ENCODE measurements at places on chromosomes 11 and 22.

DNA sequence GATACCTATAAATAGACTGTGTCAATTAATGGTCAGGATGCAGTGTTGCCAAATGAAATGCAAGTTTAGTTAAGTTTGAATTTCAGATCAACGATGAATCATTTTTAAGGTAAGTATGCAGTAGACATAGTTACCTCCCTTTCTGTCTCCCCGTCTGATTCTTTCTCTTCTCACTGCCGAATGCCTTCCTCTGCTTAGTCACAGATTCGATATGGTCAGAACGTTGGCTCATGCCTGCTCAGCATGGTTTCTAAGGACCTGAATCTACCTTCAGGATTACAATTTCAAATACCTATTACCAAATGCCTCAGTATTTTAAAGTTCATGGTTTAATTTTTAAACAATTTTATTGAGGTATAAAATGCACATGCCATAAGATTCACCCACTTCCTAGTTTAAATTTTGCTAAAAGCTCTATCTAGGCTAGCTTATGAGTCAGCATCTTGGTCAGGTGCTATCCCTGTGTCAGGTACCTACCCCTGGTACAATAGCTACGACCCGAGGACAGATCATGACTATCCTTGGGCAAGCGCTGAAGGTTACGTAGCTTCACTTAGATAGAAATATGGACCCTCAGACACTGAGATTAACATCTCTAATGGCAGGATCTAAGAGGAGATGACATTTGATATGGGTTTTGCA, 78.2 kb upstream of the SPON1 start:
- no peak for DNase-seq

DNA sequence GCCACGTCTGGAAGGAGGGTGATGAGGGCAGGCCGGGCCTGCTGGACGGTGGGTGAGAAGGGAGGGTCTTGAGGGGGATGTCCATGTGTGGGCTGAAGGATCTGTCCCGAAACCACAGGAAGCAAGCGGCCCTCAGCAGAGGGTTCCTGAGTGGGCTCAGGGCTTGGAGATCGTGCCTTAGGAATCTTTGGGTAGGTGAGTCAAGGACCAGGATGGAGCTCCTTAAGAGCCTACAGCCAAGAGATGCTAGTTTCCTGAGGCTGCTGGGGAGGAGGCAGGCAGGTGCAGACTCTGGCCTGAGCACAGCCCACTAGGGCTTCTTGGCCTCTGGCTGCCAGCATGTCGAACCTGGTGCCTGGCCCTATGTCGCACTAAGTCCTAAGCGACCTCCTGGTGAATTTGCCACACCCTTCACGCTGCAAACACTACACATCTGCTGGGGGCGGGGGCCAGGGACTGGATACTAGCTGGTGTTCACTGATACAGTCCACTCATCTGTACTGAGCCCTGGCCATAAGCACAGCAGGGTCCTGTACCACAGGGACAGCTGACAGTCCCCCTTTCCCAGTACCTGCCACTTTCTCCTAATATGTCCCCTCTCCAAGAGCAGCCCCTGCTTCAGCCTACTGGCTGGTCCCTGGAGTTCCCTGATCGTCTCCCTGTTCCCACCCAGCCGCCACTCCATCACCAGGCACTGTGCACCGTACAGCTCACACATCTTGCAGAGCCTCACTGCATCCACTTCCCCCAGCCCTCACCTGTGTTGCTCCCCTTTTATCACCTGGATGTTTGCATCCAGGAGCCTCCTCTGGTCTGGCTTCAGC, 19.5 kb downstream of the GNAZ start:
- no peak for DNase-seq

GRCh38 chr11:61343792-61344745, 11.0 kb downstream of the TKFC start:
- no peak for DNase-seq

GRCh38 chr11:124867700-124868099, 2.5 kb downstream of the ROBO3 start:
- peak; percentile 11 for DNase-seq

- DNase-seq, result no peak
Measured at GRCh38 chr11:117997406-117997805, 11.2 kb downstream of the IL10RA start.

GRCh38 chr11:47765086-47765485, 2.1 kb downstream of the FNBP4 start:
- no peak for DNase-seq

DNA sequence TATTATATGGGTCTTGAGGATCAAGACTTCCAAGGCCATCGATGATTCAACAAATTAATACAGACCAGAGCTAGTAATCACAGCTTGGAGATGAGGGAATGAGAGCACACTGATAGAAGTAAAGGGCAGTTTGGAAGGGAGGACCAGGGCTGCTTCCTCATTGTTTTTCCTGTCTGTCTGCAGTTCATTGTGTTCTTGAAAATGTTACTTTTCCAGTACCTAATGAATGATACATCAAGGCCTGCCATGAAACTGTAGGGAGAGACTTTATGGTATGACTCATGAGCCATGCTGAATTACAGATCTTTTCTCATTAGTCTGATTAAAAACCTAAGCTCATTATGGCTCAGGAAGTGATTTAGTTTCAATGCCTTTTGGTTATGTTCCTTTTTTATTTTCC, 855.6 kb downstream of the KCNA4 start:
- no peak for DNase-seq

DNA sequence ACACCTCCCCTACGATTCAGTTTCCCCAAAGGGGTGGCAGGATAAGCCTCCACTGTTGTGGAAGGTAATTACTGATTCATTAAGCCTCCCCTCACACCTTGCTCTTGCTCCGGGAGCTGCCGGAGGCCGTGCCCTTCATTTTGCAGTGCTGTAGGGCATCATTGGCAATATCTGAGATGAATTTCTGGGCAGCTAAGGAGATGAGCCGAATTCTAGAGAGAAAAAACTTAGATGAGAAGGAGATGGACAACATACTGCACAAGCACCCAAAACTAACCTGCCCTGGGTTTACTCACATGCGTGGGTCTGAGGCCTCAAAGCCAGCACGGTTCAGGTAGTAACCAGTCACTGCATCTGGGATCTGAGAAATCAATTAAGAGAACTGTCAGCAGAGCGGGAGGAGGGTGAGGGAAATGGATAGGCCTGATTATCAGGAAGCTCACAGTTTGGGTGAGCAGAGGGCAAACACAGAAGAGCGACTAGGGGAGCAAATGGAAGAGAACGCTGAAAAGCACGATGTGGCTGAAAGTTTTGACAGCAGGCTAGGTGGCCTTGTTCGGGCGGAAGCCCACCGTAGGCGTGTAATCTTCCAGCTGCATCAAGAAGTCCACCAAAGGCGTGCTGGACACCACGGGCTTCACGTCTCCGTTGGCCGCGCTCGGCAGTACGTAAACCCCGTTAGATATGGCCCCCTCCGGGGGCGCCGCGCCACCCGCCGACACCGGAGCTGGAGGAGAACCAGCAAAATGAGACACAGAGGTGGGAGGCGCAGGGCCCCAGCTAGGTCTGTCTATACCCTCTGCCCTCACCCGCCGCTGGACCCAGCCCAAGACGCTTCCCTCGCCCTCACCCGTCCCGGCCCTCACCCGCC, 689 bp downstream of the TAF10 start:
- DNase-seq, result no peak

- no peak for DNase-seq
Measured at GRCh38 chr11:131745405-131745804, 375.0 kb downstream of the NTM start.

- DNase-seq, result no peak
Measured at GRCh38 chr11:70036971-70037882, 40.9 kb upstream of the ANO1 start.

GRCh38 chr22:35531676-35532075, 9.0 kb upstream of the RASD2 start:
- no peak for DNase-seq

DNA sequence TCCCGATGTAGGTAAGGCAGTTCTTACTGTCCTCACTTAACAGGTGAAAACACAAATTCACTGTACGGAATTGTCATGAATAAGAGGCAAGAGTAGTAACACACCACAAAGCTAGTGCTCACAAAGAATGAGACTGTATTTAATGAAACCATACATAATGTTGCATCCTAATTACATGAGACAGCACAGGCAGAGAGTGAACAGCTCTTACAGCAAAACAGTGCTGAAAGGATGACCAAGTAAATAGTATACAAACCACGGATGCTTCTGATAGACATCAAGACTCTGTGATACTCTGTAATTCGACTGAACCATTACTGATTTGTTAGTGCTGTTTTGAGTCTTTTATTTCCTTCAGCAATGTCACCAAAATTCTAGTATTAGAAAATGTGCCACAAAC, 282.3 kb downstream of the TTC28 start:
- no peak for DNase-seq

- no peak for DNase-seq
Measured at GRCh38 chr22:23698673-23699235, 7.9 kb downstream of the RGL4 start.

DNA sequence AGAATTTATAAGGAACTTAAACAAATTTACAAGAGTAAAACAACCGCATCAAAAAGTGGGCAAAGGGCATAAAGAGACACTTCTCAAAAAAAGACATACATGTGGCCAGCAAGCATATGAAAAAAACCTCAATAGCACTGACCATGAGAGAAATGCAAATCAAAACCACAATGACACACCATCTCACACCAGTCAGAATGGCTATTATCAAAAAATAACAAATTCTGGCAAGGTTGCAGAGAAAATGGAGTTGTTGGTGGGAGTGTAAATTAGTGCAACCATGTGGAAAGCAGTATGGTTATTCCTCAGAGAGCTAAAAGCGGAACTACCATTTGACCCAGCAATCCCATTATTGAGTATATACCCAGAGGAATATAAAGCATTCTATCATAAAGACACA, 866.8 kb upstream of the TENM4 start:
- no peak for DNase-seq

DNA sequence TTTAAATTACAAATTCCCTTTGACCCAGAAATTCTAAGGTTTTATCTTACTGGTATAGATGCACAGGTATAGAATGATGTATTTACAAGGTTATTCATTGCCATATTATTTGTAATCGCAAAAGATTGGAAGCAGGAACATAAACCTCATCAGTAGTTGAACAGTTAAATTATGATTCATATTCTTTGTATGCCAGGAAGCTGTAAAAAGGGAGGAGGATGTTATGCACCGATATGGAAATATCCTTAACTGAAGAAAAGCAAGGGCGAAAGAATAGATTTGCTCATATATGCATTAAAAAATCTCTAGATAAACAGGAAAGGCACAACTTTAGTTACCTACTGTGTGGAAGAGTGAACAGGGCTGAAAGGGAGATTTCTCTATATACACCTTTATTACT, 36.7 kb downstream of the PPFIA1 start:
- DNase-seq, result no peak

GRCh38 chr22:48249713-48250268, 1487.3 kb downstream of the TBC1D22A start:
- no peak for DNase-seq

DNA sequence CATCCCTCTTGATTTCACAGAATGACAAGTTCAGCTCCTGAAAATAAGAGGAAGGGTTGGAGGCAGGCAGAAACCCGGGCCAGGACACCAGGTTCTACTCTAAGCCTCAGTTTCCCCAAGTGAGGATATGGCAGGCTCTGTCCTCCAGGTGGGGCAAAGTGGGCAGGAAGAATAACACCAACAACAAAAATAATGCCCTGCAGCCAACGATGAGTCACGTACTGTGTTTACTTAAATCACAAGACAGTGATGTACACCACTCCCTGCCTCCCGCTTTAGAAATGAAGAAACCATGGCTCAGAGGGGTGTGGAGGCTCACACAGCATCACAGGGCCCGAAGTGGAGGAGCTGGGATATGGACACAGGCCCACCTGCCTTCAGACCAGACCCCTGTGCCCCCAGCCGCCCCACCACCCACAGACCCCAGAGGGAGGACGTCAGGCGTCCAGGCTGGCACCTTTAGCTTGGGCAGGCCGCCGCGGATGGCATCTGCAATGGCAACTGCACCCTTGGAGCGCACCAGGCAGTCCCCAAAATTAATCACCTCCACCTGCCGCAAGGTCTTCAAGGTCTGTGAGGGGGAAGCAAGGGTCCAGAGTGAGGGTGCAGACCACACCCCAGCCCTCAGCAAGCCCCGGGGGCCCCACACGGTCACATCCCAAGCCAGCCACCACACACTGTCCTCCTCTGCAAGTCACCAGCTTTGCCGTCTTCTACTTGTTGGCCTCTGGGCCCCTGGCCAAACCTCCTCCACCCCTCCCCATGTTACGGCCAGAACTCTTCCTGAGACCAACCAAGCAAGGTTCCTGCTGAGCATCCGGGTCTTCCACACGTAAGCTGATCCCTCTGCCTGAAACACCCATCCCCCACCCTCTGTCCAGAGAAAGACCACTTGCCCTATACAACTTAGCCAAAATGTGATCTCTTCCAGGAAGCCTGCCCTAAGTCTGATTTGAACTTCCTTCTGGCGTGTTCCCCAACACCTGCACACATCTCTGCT, 15.8 kb upstream of the CHADL start:
- DNase-seq, result peak; percentile 56

DNA sequence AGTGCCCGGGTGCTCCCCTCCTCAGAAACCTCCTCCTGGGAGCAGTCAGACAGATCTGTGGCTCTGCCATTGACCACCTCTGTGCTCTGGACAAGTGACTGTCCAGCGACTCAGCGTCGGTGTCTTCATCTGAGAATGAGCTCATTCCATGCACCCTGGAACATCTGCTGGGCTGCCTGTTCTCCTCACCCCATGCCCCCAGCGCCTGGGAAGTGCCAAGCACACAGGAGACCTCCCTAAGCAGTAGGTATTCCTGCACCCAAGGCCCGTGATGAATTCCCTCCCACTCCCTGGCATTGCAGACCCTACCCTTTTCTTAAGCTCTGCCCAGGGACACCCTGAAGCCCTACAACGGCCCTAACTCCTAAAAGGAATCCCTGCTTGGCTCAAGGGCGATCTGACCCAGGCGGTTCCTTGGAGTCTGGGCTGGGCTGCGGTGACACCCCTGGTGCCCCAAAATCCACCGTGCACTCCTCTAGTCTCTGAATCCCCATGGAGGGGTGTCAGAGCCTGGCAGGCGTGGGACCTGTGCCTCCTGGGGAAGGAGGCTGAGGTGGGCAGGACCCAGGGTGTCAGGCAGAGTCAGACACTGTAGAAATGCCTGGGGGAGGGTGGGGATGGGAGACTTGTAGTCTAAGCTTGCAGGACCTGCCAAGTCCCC, 92.0 kb downstream of the CEP164 start:
- DNase-seq, result no peak

DNA sequence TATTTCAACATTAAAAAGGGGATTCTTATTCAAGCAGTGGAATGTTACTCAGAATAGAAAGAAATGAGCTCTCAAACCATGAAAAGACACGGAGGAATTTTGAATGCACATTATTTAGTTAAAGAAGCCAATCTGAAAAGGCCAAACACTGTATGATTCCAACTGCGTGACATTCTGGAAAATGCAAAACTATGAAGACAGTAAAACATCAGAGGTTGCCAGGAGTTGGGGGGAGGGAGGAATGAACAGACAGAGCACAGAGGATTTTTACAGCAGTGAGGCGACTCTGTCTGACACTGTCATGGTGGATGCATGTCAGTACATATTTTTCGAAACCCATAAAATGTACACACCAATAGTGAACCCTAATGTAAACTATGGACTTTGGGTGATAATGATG, 22.9 kb upstream of the THY1 start:
- DNase-seq, result no peak

- no peak for DNase-seq
Measured at GRCh38 chr11:60184824-60185511, 2.1 kb upstream of the MS4A6A start.

- DNase-seq, result no peak
Measured at GRCh38 chr22:48926136-48926535, 901.5 kb downstream of the BRD1 start.

- no peak for DNase-seq
Measured at GRCh38 chr11:19659529-19659928, 53.1 kb upstream of the NAV2 start.

Data from NCI-H460 (cell line).